ENCODE measurements at places on chromosomes 11 and 22. TPM values are rescaled to one million over a fixed set of nuclear protein-coding genes. Genes with fewer than 3 reads are reported as not detected.

CTNND1 gene
- total RNA-seq: 261 TPM

OR51S1 gene
- not detected for total RNA-seq

ACCS gene
- 34.4 TPM for total RNA-seq

MAPK8IP2 gene
- 0.89 TPM for total RNA-seq

OR8A1 gene
- not detected for total RNA-seq

RASSF7 gene
- total RNA-seq: 56.6 TPM

DAGLA gene
- 1.3 TPM for total RNA-seq

FBXO3 gene
- total RNA-seq: 25.9 TPM

CST6 gene
- total RNA-seq: not detected

TRIM6 gene
- total RNA-seq: 2.6 TPM

GRAMD1B gene
- 19.2 TPM for total RNA-seq

SNAP29 gene
- total RNA-seq: 10.7 TPM

FXYD6 gene
- 12.7 TPM for total RNA-seq

C11orf16 gene
- total RNA-seq: not detected

SCUBE2 gene
- total RNA-seq: 26.6 TPM

TLCD5 gene
- not detected for total RNA-seq

MIAT gene
- total RNA-seq: 5.1 TPM

TEX12 gene
- not detected for total RNA-seq

C11orf65 gene
- total RNA-seq: not detected

RIBC2 gene
- 5.3 TPM for total RNA-seq

TMEM134 gene
- 174 TPM for total RNA-seq

SPA17 gene
- total RNA-seq: 1.8 TPM

MMP27 gene
- not detected for total RNA-seq

GPR137 gene
- total RNA-seq: 58.0 TPM

TOMT gene
- not detected for total RNA-seq

RBMXL2 gene
- total RNA-seq: not detected

CCDC15 gene
- total RNA-seq: 1.2 TPM

FAM180B gene
- not detected for total RNA-seq

STK33 gene
- total RNA-seq: 12.8 TPM

YPEL4 gene
- total RNA-seq: 1.5 TPM

STT3A gene
- total RNA-seq: 34.3 TPM

INCENP gene
- total RNA-seq: 4.3 TPM

NRGN gene
- total RNA-seq: not detected

CARD18 gene
- not detected for total RNA-seq

FGF3 gene
- total RNA-seq: not detected

SMTNL1 gene
- not detected for total RNA-seq

MAP4K2 gene
- total RNA-seq: 2.3 TPM

IGLL1 gene
- not detected for total RNA-seq

GDPD4 gene
- total RNA-seq: not detected

SPI1 gene
- total RNA-seq: 8.2 TPM

MUC2 gene
- 0.45 TPM for total RNA-seq

KCTD17 gene
- total RNA-seq: 1.8 TPM

TMEM191C gene
- total RNA-seq: 69.2 TPM

TIMM10B gene
- 12.9 TPM for total RNA-seq

INTS4 gene
- total RNA-seq: 19.7 TPM

JHY gene
- 0.45 TPM for total RNA-seq

SERPING1 gene
- total RNA-seq: 247 TPM

OR5A1 gene
- not detected for total RNA-seq

DDI1 gene
- total RNA-seq: not detected

LMNTD2 gene
- 35.0 TPM for total RNA-seq

LDHAL6A gene
- total RNA-seq: not detected

POU2AF2 gene
- total RNA-seq: not detected

Data from stomach (tissue), 19 donors.